ENCODE measurements at places on chromosomes 1 and 21.

GRCh38 chr1:145982010-145982723, 14.2 kb downstream of the TXNIP start:
- no peak for DNase-seq

DNA sequence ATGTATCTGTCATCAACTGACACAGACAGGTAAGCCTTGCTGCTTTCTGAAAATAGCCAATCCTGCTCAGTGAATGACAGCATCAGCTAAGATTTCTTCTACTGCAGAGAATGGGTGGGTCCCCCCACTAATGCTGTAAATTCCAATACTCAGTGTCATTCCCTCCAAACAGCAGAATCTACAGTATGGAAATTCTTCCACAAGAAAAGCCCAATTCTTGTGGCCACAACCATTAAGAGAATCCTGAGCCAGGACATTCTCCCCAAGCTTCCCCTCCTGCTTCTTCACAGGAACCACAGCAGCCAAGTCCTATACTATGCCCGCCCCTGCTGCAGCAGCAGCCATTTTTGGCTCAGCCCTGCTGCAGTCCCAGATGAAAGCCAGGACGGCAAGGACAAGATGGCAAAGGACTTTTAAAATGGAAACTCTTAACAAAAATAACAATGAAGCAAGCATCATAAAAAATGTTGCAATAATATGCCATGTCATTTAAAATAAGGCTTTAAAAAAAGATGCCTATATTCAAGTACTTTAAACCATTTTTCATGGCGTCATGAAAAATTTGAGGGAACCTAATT, 26.8 kb downstream of the EIF4G3 start:
- DNase-seq: no peak

DNA sequence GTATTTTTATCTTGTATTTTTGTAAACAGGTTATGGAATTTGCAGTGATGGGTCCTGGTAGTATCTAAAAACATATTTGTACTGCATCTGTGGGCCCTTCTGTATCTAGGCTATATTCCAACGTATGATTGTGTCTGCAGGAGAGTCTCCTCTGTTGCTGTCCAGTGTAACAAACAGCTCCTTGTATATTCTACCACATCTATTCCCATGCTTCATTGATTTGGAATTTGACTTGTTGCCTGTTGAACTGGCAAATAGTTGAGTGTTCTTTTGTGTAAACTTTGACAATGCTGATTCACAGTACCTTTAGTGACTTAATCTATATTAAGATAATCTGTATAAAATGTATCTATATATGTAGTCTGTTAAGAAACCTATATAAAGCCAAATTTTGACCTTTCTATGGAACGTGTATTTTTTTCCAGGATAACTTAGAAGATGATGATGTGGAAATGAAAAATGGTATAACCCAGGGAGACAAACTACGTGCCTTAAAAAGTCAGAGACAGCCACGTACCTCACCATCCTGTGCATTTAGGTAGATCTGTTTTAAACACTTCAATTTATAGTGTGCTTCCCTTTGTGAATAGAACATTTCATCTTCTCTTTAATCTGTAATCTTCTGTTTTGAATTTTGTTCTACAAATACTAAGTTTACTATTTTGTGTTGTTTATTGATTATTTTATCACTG, 43.4 kb upstream of the GPR88 start:
- DNase-seq: no peak

DNA sequence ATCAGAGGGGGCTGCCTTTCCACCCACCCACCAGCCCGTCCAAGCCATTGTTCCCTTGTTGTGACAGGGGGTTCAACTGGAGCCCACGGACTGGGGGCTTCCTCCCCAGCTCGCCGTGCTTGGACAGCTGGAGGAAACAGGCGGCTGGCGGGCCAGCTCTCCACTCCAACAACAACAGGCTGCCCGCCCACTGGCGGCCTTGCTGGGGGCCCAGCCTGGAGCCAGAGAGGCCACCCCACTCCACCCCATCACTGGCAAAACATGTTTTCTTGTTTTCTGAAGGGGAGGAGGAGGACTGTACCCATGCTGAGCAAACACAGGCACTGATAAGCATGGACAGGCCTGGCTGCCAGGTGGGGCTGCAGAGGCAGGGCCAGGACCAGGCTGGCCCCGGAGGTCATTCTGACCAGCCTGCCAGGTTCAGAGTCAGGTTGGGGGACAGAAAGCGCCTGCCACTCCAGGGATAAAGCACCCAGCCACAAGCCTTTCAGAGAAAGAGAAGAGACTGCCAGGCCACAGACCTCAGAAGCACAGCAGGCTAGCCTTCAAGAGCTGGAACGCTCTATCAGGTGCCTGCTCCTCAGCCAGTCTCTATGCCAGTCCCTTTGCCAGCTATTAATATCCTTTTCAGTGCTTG, 32.8 kb downstream of the GJA4 start:
- DNase-seq: no peak

GRCh38 chr1:82540006-82540405, 739.3 kb downstream of the ADGRL2 start:
- no peak for DNase-seq
